NAMALWA (cell line): ENCODE measurements at places on chromosomes 1 and 21.

GRCh38 chr21:41226853-41227252 is 58.9 kb downstream of the BACE2 start:
- no peak for DNase-seq

GRCh38 chr1:43980255-43981134 is 1.5 kb downstream of the B4GALT2 start:
- peak; percentile 24 for DNase-seq

GRCh38 chr1:156951371-156951770 is 30.9 kb downstream of the LRRC71 start:
- DNase-seq: no peak

GRCh38 chr1:44044071-44044801 is 13.0 kb upstream of the SLC6A9 start:
- no peak for DNase-seq

DNA sequence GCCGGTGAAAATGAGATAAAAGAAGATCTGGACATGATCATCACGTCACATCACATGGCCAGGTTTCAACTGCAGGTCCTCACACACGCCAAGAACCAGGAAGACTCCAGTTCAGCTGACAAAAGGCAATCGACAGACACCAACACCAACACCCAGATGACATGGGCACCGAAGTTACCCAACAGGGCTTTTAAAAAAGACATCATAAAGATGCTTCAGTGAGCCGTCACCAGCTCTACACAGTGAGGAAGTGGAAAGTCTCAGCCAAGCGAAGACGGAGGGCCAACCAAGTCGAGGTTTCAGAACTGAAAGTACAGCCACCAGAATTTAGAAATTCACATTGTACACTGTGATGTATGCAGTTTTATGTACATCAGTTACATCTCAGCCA is 154.3 kb upstream of the COL6A1 start:
- DNase-seq: peak; percentile 18

- DNase-seq: no peak
Measured at GRCh38 chr1:157359314-157360022, 192.8 kb downstream of the FCRL5 start.

GRCh38 chr1:31505911-31506497 is 70.3 kb upstream of the TINAGL1 start:
- DNase-seq: peak; percentile 96

DNA sequence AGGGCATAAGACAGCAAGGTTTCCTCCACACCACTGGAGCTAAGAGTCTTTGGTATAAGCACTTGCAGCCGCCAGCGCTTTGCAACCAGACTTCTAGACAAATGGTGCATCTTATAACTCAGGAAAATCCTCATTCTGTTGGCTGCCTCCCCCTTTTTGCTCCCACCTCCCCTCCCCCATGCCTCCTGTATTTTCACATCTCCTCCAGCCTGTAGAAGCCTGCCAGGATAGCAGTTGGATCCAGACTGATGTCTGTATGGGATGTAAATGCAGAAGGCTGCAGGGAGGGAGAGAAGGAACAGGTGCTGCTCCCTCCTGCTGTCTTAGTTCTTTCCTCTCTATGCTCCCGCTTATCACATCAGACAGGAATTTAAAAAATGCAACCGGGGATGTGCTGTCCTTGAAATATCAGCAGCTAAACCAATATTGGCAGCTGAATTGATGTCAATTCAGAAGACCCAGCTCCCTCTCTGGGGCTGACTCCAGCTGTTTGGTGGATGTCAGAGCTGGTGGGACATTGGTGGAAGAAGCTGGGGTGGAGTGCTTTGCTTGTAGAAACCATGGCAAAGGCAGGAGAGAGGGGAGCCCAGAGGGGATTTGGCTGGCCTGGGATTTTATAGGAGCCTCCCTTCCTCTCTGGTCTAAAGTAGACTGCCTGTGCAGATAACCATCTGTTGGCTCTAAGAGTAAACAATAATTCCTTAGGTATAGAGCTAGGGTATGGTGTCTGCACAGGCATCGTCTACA is 53.5 kb downstream of the NFASC start:
- no peak for DNase-seq

DNA sequence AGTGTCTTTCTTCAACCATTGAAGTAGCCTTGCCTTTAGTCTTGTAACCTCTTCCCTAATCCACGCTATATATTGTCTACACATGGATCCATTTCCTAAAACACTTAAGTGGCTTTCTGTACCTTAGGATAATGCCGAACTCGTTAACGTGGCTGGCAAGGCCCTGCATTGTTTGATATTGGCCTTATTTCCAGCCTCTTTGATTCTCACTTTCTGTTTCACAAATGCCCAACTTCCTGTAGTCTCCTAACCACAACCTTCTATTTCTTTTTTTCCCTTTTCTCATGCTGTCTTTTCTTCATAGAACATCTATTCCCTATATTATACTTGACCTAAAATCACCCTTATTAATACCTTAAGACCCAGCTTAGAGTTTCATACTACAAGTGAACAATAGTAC is 536.0 kb downstream of the LMO4 start:
- no peak for DNase-seq

DNA sequence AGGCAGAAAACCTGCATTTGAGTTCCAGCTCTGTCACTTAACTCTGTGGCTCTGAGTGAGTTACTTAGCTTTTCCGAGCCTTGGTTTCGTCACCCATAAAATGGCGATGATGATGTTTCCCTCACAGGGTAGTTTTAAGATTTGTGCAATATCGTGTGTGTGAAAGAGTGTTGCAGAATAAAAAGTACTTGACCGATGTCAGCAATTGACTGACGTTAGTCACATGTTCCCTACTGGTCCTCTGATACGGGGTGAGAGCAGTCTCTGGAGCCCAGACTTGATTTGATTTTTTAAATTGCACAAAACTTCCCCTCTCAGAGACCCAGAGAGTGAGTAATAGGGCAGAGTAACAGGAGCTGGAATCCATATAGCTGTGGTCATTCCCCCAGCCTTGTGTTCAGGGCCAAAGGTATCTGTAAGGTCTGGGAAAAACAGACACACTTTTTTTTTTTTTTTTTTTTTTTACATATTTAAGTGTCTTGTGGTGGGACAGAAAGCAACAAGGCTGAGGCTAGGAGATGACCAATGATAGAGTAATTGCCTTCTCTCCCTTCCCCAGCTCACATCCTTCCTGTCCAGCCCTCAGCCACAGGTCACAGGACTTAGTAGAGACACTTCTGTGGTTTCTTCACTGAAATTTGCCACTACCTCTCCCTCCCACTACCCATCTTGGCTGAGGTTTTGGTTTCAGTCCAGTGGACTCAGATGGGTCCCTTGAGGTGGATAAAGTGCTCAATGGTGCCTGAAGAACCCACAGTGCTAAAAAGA is 2.0 kb downstream of the FCER1G start:
- peak; percentile 80 for DNase-seq

DNA sequence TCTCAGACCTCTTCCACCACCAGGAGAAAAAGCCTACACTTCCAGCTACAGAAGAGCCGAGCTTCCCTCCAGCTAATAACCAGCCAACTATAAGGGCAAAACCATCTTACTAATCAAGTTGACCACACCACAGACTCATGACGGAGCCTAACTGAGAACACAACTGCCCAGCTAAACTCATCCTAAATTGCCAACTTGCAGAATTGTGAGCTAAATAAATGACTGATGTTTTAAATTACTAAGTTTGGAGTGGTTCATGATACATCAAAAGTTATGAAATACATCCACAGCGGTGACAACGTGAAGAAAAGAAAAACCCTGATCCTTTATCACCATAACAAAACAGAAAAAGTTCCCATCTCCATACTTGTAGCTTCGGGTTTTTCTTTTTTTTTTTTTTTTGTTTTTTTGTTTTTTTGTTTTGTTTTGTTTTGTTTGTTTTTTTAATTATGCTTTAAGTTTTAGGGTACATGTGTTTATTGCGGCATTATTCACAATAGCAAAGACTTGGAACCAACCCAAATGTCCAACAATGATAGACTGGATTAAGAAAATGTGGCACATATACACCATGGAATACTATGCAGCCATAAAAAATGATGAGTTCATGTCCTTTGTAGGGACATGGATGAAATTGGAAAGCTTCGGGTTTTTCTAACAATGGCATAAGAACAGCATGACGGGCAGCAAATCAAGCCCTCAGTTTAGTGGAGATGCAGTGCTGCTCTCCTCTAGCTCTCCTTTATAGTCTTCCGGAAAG is 122.6 kb downstream of the PIGK start:
- DNase-seq: no peak

DNA sequence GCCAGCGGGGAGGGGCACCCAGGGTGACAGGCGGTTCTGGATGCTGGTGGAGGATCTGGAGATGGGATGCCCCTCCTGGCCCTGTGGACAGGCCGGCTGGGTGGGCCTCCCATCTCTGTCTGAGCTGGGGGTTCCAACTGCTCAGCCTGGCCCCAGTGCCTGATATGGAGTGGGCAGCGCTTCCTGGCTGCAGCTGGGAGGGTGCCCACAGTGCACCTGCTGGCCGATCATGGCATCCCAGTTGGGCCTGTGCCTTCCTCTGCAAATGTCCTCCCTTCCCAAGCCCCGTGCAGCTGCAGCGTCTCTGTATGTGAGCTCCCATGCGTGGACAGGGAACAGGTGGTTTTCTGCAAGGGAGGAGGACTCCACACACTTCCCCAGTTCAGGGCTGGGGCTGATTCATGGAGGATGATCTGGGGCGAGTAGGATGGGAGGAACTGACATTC is 2.1 kb downstream of the PFKL start:
- no peak for DNase-seq

DNA sequence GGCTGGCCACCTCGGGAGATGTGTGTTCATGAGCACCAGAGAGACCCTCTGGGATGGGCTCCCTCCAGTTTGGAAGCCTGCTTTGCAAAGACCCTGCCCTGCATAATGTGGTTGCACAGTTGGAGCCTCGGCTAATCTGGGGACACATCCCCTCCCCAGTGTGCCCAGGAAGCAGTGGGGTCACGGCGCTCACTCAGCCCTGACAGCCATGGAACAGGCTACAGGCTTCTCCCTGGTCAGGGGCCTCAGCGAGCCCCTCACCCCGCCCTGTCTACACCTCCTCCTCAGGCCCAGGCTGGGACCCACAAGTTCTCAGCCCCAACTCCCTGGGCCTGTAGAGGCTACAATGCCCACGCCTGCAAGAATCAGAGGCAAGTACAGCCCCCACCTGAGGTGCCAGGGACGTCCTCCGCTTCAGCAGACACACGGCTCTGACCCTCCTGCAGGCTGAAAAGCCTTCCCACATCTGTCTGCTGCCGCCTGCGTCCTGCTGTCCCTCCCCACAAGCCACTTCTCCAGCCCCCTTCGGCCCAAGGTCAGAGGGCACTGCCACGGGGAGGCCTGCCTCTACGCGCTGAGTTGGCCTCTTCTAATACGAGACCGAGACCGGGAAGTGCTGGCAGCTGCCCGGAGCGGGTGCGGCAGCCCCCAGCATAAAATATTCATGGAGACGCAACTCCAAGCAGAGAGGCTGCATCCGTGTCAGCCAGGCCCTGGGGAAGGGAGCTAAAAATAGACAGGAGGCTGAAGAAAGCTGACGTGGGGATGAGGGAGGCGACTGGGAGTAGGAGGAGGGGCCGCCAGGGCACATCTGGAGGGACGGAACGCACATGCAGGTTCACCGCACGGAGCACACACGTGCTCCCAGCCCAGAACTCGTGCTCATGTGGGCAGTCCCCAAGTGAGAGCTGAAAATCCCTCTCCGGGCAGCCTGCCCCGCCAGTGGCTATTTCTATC is 15.2 kb upstream of the GPR153 start:
- no peak for DNase-seq

- DNase-seq: peak; percentile 28
Measured at GRCh38 chr1:172401892-172402291, 18.6 kb upstream of the C1orf105 start.

GRCh38 chr1:240091614-240092300 is at the start of gene FMN2:
Gene FMN2 (plus strand): TSS chr1:240091883. CDS start chr1:240092110, 227 bp downstream.
- no peak for DNase-seq

- DNase-seq: no peak
Measured at GRCh38 chr1:167923324-167924056, 9.6 kb upstream of the ADCY10 start.

- peak; percentile 85 for DNase-seq
Measured at GRCh38 chr1:87325982-87326738, 2.5 kb upstream of the LMO4 start.

GRCh38 chr1:217469983-217470382 is 160.9 kb downstream of the GPATCH2 start:
- no peak for DNase-seq

- no peak for DNase-seq
Measured at GRCh38 chr1:157523774-157524493, 28.4 kb downstream of the FCRL5 start.

DNA sequence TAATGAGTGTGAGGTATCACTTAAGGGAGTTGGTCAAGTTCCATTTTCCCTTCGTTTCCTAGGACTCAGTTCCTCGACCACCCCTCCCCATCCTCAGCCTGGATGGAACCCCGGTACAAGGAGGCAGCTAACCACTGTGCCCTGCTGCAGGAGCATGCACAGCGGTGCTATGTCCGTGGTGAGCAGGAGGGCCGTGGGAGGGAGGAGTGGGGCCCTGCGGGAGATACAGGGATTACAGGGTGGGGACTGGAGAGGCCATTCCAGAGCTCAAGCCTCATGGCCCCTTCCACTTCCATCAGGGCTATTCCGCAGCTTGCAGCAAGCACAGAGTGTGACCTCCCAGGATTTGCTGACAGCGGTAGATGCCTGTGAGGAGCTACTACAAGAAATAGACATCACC is 25.8 kb downstream of the HYI start:
- DNase-seq: no peak

DNA sequence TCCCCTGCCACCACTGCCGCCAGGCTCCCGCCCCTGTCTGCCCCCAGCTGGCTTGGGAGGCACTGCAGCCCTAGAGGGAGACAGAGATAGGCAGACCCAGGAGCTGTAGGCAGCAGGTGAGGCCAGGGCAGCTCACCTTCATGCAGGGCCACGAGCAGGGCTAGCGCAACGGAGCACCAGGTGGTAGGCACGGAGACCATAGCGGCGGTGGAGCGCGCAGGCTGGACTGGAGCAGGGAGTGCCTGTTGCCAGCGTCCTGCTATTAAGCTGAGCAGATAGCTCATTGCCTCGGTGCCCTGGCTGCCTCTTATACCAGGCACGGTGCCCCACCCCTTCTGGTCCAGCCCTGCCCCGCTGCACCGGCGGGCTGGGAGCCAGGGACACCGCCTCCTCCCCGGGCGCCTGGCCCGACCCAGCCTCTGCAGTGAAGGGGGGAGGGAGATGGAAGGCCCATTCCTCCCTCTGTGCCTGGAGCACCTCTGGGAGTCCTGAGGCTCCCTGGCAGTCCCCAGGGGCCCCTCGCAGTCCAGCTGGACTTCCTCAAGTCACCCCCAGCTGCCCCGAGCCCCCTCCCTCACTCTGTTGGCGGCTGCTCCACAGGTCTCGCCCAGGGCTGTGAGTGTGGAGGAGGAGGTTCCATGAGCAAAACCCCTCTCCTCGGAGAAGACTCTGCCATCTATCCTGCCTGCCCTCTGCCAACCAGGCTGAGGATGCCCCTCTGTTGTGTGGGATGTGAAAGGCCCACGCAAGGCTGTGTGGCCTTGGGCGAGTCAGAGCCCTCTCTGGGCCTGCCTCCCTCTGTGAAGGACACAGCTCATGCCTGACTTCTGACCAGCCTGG is at the start of gene EDN2:
Gene EDN2 (minus strand): TSS at position 282 of the 840 bp plus-strand sequence. CDS start 82 bp downstream, at position 200.
- peak; percentile 44 for DNase-seq
